HT-29 (cell line): ENCODE measurements at places on chromosomes 1 and 21. TPM values are rescaled to one million over a fixed set of nuclear protein-coding genes. Genes with fewer than 3 reads are reported as not detected.

CITED4 gene
- total RNA-seq: 3.1 and 6.4 TPM in 2 replicates

GJA9 gene
- 0.13 TPM in 1 of 2 replicates, not detected in the other for total RNA-seq

LENEP gene
- total RNA-seq: 0.16 and 0.18 TPM in 2 replicates

GRCh38 chr21:21915816-21916215 is 917.6 kb downstream of the NCAM2 start:
- no peak for DNase-seq

DNA sequence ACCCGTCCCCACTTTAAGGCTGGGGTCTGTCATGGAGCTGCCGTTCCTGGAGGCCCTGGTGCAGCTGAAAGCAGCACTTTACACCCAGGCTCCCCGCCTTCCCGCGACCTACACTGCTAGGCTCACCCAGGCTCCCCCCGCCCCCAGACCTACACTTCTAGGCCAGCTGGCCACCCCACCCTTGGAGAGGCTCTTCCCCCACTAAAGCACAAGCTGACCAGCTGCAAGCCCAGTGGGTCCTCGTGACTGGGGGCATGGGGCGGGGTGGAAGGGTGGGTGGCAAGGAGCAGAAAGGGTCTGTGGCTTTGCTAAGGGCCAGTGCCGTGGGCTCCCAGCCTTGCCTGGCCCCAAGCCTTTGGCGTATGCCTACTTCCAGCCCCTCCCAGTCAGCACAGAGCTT is 9.7 kb upstream of the ARHGEF16 start:
- no peak for DNase-seq

DNA sequence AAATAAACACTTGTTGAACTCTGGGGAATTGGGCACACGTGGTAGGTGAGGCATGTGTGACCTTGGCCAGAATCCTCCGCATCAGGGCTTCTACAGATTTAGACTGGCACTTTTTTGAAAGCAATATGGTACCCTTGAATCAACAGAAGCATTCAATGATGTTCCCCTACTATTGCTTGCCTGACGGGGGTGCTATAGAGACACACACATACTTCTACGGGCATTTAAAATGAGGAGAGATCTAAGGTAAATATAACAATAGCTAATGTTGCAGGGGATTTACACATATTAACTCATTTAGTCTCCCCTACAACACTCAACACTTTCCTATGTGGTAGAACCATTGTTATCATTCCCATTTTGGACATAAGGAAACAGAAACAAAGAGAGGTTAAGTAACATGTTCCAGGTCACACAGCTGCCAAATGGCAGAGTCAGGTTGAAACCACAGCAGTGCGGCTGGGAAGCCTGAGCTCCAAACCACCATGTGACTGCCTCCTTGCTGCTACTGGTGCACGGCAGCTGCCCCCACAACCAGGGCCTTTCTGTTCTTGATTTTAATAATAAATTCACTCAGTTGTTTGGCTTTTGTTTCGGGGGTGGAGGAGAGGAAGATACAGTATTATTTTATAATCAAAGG is 147.4 kb downstream of the ZNF281 start:
- no peak for DNase-seq

DNA sequence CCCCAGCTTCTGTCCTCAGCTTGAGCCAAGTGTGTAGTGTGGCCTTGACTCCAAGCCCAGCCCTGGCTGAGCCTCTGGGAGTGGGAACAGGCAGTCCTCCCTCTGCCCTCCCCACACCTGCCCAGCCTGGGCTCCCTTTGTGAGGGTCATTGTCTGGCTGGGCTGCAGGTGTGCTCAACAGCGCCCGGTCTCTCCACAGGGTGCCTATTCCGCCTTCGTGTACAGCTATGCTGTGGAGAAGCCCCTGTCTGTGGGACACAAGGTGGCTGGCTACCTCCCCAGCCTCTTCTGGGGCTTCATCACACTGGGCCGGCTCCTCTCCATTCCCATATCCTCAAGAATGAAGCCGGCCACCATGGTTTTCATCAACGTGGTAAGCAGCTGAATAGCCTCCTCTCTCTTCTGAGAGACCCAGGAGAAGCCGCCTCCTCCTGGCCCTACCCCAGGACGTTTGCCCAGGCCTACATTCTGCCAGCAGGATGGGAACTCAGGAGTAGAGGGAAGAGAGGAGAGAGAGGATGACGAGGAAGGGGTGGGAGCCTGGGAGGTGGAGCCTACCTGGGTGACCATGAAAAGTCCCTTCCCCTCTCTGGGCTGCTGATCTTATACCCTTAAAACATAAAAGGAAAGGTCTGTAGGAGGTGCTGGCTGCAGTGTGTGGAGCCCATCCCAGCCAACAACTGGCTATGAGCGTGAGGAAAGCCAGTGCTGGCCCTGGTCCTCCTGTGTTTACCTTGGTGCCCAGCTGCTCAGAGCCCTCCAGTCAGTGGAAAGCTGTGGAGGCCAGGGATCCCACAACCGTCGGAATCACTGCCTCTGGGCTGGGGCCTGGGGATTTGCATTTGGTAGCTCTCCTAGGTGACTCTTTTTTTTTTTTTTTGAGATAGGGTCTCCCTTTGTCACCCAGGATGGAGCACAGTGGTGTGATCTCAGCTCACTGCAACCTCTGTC is 45.7 kb downstream of the ELK4 start:
- DNase-seq: no peak

DNA sequence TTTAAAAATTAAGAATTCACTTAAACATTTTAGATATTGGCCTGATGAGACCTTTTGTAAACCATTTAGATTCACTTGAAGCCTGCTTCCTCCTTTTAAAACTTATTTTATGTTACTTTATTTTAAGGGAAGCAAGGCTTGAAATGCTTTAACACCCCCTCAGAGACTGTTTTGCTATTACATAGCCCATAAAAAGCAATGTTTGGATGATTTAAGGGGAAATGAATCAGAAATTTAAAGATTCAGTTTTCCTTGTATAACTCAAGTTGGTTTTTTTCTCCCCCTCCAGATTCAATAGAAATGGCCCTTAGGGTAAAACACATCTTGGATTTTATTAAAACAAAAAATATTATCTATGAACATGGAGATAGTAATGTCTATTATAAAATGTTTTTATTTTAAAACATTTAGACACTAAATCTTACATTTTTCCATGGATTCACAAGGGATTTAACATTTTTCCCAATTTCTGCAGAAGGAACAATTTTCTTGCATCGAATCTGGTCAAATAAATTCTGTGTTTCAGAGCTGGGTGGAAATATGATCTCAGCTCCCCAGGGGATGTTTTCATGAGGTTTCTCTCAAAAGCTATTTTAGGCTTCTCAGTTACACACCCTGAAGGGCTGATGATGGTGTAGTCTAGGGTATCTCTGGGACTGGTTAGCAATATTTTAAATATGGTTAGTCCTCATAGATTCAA is 69.3 kb upstream of the WARS2 start:
- DNase-seq: no peak

DNA sequence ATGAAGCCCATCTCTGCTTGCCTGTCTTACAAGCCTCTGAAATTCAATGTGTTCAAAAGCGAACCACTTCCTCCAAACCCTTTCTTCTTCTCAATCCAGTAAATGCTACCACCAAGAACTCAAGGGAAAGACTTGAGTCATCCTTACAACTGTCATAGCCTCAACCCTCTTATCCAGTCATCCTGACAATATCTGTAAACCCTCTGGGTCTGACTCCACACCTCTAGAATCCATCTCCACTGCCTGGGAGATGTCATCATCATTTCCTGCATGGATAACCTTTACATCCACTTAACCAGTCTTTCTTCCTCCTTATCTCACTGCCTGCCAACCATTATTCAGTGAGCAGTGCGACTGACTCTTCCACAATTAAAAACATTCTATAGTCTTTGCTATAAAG is 441.1 kb downstream of the SETD4 start:
- DNase-seq: no peak

GRCh38 chr21:38869946-38870345 is 64.2 kb downstream of the ETS2 start:
- peak; percentile 23 for DNase-seq

DNA sequence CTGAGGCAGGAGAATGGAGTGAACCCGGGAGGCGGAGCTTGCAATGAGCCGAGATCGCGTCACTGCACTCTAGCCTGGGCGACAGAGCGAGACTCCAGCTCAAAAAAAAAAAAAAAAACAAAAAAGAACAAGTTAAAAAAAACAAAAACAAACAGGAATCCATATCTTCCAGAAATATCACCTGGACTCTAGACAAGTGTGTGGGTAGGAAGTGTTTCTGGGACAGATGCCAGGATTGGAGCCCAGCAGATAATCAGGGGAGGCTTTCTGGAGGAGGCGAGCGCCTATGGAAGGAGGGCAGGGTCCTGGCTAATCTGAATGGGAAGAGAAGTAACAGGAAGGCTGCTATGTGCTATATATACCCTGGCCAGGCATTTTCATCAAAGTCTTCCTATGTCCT is 43.6 kb upstream of the SYNC start:
- DNase-seq: no peak

DNA sequence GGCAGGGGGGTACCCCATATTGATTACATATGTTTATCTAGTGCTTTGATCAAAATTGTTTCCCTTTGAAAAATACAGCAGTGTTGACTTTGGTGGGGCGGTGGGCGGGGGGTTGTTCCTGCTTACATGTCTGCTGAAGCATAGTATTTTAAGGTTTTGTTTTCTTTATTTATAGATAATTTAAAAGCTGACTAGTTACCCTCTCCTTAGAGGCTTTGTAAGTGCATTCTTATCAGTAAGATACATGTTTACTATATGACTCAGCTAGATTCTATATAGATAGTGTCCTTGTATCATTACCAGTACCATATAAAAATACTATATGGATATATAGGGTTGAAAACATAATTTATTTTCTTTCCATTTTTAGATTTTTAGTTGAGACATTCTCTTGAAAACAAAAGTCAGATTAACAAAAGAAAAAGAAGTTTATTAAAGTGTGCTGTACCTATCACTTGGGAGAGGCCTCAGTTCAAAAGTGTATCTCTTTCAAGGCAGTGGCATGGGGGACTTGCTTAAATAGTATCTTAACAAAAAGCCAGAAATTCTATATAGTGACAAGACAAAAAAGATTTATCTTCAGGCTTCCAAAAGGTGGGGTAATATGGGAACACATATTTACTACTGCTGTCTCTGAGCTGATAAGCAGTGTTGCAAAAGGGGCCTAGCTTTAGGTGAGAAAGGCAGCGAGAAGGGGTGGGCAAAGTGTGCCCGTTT is 79.0 kb downstream of the HS2ST1 start:
- peak; percentile 53 for DNase-seq

DNA sequence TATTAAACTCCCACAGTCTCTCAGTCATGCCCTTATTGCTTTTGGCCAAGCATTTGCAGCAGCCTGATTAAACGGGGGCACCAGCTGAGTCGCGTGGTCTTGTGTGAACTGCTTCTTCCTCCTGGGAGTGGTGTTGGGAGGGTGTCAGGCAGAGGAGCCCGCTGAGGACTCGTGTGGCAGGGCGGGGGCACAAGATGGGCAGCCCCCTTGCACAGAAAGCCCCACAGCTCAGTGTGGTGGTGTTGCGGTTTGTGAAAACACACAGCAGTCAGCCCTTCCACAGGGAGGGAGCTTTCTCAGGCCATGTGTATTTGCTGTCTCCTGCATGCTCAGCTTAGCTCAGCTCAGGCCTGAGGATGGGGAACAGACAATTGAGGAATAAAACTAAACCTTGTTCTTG is 22.4 kb downstream of the PEX14 start:
- DNase-seq: no peak

GRCh38 chr1:110466646-110467280 is 15.8 kb downstream of the PROK1 start:
- DNase-seq: no peak

DNA sequence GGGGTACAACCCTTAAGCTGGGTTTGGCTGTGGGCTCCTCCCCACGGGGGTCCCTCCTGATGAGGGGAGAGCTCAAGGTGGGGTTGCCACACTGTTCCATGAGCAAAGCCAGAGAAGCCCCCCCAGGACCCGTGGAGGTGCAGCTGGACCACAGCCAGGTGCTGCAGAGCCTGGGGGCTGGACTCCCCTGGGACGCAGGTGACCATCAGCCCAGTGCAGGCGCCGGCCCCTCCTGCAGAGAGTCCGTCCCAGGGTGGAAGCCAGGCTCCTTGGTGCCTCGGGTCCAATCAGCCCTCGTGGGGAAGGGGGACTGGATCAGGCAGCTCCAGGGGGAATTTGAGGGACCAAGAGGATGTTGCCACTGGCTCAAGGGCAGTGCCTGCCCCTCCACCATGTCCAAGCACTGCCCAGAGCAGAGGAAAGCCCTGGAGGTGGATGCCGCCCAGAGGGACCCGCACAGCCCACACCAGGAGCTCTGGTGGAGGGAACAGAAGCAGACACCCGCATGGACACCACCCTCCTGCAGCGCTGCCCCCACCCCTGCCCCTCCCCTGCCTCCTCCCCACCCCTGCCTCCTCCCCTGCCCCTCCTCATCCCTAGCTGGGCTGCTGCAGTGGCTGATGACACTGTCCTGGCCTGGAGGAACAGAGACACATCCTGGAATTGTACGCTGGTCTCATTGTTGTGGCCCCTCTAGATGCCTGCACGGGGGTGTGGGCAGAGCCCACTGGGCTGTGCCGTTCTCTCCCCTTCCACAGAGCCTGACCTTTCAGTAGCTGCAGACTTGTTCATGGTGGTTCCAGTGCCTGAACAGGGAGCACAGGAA is 30.8 kb upstream of the COL18A1 start:
- no peak for DNase-seq

- DNase-seq: no peak
Measured at GRCh38 chr1:39573097-39573465, 3.5 kb downstream of the PABPC4 start.

- no peak for DNase-seq
Measured at GRCh38 chr21:29208044-29208681, 77.7 kb downstream of the MAP3K7CL start.

GRCh38 chr1:20029178-20029912 is 40.6 kb upstream of the PLA2G5 start:
- no peak for DNase-seq

- no peak for DNase-seq
Measured at GRCh38 chr1:10889650-10890353, 93.4 kb upstream of the CASZ1 start.

DNA sequence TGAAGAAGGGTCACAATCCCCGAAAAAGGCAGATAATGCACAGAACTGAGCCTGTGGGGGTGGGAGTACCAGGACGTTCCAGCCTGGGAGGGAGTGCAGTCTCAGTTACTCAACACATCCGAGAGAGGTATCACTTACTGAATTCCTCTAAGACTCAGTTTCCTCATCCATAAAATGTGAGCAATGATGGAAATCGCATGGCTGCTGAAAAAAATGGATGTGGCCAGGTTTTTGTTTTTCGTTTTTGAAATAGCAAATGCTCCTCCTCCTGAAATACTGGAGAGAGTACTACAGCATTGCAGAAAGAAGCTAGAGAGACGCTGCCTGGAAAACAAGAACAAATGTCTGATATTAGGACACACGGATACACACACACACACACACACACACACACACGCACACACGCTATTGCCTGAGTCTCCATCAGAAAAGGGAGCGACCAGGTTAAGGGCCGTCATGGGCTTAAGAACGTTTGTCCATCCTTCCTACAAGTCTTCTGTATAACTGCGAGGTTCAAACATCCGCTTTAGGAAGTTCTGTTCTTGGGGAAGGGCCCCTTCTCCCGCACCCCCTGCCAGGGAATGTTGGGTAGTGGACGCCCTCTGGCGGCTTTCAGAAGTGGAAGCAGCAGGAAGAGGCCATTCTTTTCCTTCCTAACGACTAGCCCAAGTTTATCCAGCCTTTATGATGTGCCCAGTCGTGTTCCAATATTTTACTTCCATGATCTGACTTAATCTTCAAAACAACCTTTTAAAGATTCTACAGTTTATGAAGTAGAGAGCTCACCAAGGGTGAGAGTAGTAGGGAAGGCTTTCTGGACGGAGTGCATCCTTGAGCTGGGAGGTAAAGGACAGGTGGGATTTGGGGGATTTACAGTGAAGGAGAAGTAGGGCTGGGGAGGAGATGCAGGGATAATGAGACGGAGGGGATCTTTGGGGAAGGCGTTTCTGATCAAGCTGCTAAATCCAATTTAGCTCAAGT is 699 bp upstream of the NES start:
- peak; percentile 80 for DNase-seq

- peak; percentile 34 for DNase-seq
Measured at GRCh38 chr1:182507685-182508084, 57.7 kb downstream of the RGSL1 start.
